ENCODE measurements at places on chromosomes 1 and 21.

DNA sequence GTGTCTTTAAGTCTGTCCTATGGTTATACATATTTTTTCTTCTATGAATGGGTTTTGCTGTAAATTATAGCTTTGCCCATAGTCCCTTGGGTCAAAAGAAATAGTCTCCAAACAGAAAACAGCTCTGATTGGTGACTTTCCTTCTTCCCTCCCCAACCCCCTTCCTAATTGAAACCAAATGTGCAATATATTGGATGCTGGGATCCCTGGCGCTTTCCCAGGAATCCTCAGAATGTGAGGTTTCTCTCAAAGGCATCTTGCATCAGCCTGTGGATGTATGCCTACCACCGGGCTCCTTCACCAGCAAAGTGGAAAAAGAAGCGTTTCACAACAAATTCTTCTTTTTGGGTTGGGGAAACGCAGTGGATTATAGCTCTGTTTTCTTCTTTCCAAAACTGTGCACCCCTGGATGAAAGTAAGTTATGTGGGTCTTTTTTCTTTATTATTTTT is at the start of gene DDR2:
Gene DDR2, plus strand, starts transcription at position 248 of the 450 bp plus-strand sequence. CDS start 86,600 bp downstream, outside the sequence.
- no peak for DNase-seq

GRCh38 chr1:3717041-3717714 is 35.1 kb upstream of the CCDC27 start:
- no peak for DNase-seq

DNA sequence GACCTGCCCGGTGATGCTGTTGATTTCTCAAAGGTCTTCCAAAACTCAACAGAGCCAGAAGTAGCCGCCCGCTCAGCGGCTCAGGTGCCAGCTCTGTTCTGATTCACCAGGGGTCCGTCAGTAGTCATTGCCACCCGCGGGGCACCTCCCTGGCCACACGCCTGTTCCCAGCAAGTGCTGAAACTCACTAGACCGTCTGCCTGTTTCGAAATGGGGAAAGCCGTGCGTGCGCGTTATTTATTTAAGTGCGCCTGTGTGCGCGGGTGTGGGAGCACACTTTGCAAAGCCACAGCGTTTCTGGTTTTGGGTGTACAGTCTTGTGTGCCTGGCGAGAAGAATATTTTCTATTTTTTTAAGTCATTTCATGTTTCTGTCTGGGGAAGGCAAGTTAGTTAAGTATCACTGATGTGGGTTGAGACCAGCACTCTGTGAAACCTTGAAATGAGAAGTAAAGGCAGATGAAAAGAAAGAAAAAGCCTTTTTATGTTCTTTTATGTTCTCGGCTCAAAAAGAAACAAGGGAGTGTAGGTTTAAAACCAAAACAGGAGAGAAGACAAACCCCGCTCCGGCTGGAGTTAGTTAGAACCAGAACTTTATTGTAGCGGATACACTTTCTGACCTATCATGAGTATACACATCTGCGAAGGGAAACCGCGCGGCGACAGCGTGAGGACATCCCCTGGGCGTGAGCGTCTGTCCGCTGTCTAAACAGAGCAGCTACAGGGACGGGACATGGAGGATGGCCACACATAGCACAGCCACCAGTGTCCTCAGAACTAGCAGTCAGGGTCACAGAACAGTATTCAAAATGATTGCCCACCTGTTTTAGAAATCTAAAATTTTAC is 77.1 kb downstream of the PIK3CD start:
- no peak for DNase-seq

DNA sequence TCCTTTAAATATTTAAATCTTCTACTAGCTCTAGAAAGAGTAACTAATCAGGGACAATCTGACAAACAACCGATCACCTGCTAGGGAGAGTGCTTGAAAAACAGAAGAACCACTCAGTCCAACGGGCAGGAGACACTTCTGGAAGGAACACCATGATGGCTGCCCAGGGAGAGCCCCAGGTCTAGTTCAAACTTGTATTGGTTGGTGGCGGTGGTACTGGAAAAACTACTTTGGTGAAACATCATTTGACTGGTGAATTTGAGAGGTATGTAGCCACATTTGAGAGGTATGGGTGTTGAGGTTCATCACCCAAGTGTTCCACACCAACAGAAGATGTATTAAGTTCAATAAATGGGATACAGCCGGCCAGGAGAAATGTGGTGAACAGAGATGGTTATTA is 4.8 kb upstream of the WDR47 start:
- no peak for DNase-seq

DNA sequence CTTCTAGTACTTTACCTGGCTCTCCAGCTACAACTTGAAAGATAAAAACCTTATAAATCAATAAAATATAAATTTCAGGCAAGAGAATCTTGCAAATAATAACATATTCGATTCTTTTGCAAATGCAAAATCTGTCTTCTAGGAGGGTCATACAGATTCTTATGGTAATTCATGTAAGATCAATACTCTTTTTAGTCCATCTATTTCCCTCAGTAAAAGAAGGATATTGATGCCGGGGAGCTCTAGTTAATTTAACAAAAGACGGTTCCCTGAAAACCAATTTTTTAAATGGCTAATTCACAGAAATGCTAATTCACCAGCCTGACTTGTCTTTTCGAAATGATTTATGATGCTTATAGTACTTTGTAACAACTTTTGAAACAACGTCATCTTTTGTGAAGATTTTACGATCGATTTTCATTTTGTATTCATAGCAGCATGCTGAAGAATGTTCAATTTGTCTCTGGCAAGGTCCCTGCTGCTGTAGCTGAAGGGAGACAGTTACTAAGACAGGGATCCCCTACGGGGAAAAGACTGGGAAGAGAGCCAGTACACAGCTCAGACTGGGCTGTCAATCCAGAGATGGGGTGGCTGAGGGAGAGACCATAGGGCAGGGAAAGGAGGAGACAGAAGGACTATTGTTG is 90.6 kb upstream of the SPAG17 start:
- DNase-seq = no peak

GRCh38 chr1:168893359-168893801 is 164.4 kb upstream of the DPT start:
- DNase-seq = no peak

All from H1 (cell line).